ENCODE measurements at places on chromosomes 1 and 21.

GRCh38 chr1:35707601-35708440, 10.9 kb downstream of the C1orf216 start:
- no peak for DNase-seq

- DNase-seq: no peak
Measured at GRCh38 chr1:182646739-182647138, 37.6 kb downstream of the RGS8 start.

DNA sequence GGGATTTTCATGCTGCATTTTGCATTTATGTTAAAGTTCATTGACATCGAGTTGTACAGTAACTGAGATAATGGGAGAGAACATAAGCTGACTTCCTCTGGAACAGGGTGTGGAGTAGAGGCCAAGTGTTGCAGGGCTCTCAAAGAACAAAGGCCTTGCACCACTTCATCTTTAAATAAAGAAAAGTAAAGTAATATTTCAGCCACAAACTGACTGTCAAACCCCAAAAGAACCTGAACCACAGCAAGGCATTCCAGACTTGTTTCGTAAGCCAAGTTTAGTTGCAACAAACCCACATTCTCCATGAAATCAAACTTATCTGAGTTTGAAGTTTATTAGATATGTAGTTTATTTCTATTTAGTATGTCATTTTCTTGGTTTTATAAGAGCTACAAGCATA, 19.1 kb upstream of the HMGCS2 start:
- DNase-seq: no peak

GRCh38 chr1:38744452-38745350, 114.9 kb downstream of the RRAGC start:
- no peak for DNase-seq

- DNase-seq: no peak
Measured at GRCh38 chr1:48026701-48027532, 29.7 kb upstream of the TRABD2B start.

- DNase-seq: no peak
Measured at GRCh38 chr1:65398083-65398482, 22.4 kb upstream of the LEPR start.

Data from RKO (cell line).